ENCODE measurements at places on chromosomes 1 and 21. TPM values are rescaled to one million over a fixed set of nuclear protein-coding genes. Genes with fewer than 3 reads are reported as not detected.

Gene TNFRSF9
- total RNA-seq, result 2.9 TPM

Gene CATSPERE
- 0.17 TPM for total RNA-seq

Gene SPATA45
- not detected for total RNA-seq

Gene PPFIA4
- 0.43 TPM for total RNA-seq

Gene ERG
- total RNA-seq, result not detected

Gene DCDC2B
- total RNA-seq, result not detected

Data from A549 treated with Hydrocortisone at 1 μM for 4 hours (cell line).